ENCODE measurements at places on chromosomes 7 and 10. TPM values are rescaled to one million over a fixed set of nuclear protein-coding genes. Genes with fewer than 3 reads are reported as not detected.

DNA sequence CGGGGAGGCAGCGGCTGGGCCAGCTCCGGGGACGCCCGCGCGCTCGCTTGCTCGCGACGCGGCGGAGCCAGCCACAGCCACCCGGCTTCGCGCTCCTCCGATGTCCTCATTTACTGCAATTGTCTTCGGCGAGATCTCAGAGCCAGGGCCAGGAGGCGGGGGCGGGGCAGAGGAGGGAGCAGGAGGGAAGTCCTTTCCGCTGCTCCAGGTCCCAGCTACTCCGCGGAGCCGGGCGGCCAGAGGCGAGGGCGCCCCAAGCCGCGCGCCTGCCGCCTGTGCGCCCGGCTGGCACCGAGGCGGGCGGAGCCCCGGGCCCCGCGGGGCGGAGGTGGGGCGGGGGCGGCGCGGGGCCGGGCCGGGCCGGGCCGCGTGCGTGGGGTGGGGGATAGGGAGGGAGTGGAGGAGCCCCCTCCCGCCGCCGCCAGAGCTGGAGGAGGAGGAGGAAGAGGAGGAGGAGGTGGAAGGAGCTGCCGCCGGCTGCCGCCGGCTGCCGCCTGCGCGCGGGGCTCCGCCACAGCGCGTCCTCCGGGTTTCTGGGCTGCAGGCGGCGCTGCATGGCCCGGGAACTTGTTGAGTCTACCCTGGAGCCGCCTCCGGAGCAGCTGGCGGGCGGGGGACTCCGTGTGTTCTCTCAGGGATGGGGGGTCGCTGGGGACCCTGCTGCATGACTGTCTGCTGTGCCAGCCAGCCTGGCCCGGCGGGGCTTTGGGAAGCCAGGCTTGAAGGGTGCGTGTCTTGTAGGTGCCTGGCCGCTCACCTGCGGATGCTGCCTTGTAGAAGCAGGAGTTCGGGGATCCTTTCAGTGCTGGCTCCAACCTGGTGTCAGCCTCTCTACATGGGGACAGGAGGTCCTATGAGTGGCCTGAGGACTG lies at the start of gene INSYN2A:
Gene INSYN2A, minus strand, starts transcription at position 310 of the 872 bp plus-strand sequence. CDS start 20,196 bp downstream, outside the sequence.
- no peak within 1 kb of the TSS for H3K27ac ChIP-seq
- H3K4me1 ChIP-seq: peaks cover 25% of the 10 kb centered on the region
- no peaks in the 10 kb centered on the region for H3K36me3 ChIP-seq
- peaks cover 21% of the 10 kb centered on the region for H3K27me3 ChIP-seq
- DNase-seq: peak; percentile 32

- H3K36me3 ChIP-seq: no peaks in the 10 kb centered on the region
- no peaks in the 10 kb centered on the region for H3K27me3 ChIP-seq
- peak overlapping the region; percentile 96 for H3K27ac ChIP-seq
These were observed 655 bp downstream of the KLHL7 start for GRCh38 chr7:23106057-23106822.

DNA sequence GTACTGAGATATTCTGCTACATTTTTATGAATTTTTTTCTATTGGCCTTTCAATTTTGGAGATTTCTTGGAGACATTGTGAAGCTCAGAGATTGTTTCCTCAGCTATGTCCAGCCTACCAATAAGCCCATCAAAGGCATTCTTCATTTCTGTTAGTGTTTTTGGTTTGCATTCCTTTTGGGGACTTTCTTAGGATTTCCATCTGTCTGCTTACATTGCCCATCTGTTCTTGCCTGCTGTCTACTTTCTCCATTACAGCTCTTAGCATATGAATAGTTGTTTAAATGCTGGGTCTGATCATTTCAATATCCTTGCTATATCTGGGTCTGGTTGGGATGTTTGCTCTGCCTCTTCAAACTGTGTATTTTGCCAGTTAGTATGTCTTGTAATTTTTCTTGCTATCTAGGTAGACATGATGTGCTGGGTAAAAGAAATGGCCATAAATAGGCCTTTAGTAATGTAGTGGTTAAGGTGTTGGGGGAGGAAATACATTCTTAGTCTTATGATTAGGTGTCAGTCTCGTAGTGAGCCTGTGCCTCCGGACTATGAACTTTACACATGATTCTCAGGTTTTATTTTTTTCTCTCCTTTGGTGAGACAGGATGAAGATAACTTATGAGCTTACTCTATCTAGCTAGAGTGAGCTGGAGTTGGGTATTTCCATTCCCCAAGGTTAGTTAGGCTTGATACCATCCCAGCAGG lies 32.6 kb upstream of the NME8 start:
- DNase-seq: no peak
- H3K4me3 ChIP-seq: no peak overlapping the region
- H3K4me1 ChIP-seq: no peaks in the 10 kb centered on the region

GRCh38 chr7:155490697-155491628 lies 33.0 kb downstream of the EN2 start:
- H3K4me1 ChIP-seq: peaks cover 27% of the 10 kb centered on the region
- H3K36me3 ChIP-seq: no peaks in the 10 kb centered on the region
- H3K27ac ChIP-seq: peak overlapping the region; percentile 77
- peak; percentile 65 for DNase-seq

GRCh38 chr10:118742782-118743181 lies 12.0 kb downstream of the CACUL1 start:
- no peak for DNase-seq
- no peak overlapping the region for H3K27ac ChIP-seq
- H3K27me3 ChIP-seq: no peaks in the 10 kb centered on the region

- peaks cover 100% of the 10 kb centered on the region for H3K36me3 ChIP-seq
- H3K27ac ChIP-seq: no peak overlapping the region
- H3K4me1 ChIP-seq: no peaks in the 10 kb centered on the region
- H3K4me3 ChIP-seq: no peak overlapping the region
- no peaks in the 10 kb centered on the region for H3K27me3 ChIP-seq
These were observed 28.1 kb upstream of the NFKB2 start for GRCh38 chr10:102367441-102367840.

DNA sequence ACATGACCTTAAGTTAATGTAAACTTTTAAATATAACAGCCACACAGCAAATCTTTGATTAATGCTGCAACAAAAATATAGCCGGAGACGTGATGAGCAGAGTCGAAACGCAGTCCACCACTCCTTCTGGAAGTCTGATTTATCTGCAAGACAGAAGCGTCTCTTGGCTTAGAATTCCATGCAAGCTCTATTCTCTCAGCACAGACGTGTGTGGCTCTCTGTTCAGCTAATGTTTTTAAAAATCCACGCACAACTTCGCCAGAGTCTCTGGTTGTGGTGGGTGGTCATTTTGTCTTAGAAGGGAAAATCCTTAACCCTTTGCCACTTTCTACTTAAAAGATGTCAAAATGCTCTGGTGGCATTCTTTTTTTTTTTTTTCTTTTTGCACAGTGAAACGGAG lies 438.0 kb upstream of the MGMT start:
- no peak overlapping the region for H3K27ac ChIP-seq
- H3K4me1 ChIP-seq: peaks cover 10% of the 10 kb centered on the region
- DNase-seq: no peak
- H3K4me3 ChIP-seq: no peak overlapping the region

DNA sequence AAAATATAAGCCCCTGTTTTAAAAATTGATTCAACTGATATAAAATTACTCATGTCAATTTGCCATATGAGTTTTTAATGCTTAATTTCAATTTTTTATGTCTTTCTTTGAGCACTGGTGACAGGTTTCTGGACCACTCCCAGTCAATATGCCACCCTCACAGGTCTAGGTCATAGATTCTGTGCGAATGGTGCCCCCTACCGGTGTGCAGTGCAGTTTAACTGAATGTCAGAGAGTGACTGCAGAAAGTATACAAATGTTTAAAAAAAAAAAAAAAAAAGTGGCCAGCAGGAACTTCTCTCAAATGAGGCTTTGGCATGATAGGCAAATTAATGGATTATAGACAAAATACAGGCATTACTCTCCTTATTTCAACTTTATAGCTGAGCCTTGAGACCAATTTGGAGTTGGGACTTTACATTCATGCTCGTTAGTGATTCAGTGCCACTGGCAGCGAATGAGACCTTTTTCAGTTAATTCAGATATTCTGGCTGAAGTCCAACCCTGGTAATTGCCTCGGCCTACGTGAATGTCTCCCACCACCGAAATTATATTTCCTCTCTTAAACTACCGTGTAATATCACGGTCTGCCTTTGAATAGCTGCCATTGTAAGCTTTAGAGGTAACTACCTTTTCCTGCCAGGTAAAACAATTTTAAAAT lies 427.6 kb downstream of the PHTF2 start:
- no peak overlapping the region for H3K27ac ChIP-seq
- peaks cover 9% of the 10 kb centered on the region for H3K4me1 ChIP-seq
- DNase-seq: peak; percentile 19
- H3K36me3 ChIP-seq: no peaks in the 10 kb centered on the region
- no peaks in the 10 kb centered on the region for H3K27me3 ChIP-seq
- H3K4me3 ChIP-seq: no peak overlapping the region

DNA sequence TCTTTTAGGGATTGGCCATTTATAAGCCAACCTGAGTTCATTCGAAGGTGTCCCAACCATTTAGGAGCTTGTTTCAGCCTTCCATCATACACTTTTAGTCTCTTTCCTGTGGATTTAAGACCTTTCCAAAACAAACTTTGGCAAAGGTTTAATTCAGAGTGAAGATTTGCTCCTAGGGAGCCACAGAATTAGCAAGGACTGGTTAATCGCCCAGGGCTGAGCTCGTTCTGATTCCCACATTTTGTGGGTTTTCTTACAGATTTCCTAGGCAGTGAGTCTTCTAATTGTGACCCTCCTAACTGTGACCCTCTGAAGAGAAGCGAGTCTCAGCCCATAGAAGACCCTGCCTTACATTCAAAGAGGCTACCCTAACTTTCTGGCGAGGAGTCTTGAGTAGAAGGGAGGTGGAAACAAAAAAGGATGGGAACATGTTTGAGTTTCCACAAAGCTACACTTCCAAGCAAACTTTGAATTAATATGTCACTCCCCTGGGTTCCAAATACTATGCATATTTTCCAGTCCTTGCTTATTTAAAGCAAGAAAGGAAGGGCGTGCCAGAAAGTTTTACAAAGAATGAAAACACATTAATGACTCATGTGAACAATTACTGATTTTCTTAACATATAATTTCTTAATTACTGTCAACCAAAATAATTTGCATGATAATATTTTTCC lies 118.3 kb downstream of the ARID5B start:
- H3K4me1 ChIP-seq: peaks cover 57% of the 10 kb centered on the region
- H3K27ac ChIP-seq: peak overlapping the region; percentile 76

- H3K4me1 ChIP-seq: peaks cover 9% of the 10 kb centered on the region
- no peaks in the 10 kb centered on the region for H3K27me3 ChIP-seq
- H3K4me3 ChIP-seq: no peak overlapping the region
- DNase-seq: no peak
These were observed 23.6 kb upstream of the COBL start for GRCh38 chr7:51340029-51340838.

DNA sequence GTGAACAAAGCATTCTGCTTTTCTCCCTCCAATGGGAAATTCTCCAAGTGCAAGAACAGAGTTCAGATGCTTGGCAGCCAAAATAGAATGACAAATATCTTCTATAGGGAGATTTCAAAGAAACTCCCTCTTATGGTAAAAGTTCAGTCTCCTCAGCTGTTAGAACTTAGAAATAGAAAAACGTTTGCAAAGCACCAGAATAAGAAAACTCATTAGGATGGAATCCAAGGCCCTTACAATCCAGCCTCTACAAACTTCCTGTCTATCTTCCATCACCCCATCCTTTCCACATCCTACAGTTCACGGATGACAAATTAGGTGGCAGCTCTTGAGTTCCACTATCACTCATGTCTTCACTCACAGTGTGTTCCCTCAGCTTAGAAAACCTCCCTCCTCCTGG lies 25.7 kb downstream of the FAM13C start:
- peaks cover 24% of the 10 kb centered on the region for H3K4me1 ChIP-seq
- H3K27me3 ChIP-seq: no peaks in the 10 kb centered on the region

DNA sequence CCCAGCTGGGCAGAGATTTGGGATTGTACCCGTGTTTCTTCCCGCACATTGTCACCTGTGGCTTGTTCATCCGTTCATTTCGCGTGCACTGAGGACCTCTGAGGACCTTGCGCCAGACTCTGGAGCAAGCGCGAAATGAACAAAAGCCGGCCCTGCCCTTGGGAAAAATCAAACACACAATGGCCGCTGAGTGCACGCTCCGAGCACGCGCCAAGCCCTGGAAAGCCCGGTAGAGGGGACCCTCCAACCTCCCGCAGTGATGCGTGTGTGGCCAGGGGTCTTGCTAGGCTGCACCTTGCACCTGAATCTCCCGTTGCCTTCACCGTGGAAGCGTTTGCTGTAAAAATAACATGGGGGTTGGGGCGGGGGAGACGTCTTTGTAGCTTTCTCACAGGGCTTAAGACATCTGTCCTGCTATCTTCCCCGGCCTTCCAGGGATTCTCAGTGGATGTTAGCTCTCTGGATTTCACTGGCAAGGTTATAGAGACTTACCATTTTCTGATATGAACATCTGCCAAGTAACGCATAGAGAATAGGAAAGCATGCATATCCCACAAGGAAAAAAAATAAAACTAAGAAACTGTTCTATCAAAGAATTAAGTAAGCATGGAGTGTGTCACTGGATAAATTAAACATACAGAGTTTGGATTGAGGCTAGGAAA lies 37.3 kb downstream of the ZNF777 start:
- H3K4me1 ChIP-seq: peaks cover 17% of the 10 kb centered on the region
- no peak for DNase-seq
- H3K27me3 ChIP-seq: no peaks in the 10 kb centered on the region
- H3K36me3 ChIP-seq: no peaks in the 10 kb centered on the region
- H3K27ac ChIP-seq: peak overlapping the region; percentile 42
- H3K4me3 ChIP-seq: peak overlapping the region; percentile 68

DNA sequence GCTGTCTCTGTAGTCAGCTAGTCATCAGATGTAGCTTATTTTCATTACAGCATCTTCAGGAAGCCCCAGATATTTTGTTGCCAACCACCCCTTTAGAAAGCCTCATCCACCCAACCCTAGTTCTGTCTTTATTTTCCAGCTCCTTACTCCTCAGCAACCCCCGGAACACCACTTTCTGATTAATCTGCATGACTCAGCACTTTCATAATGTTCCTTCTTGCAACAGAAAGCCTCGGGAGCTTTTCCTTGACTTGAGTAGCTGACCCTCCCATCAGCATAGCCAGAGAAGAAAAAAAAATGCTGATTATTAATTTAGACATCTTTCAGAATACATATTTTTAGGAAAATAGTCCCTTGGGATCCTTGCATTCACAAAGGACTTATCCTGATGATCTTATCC lies 244.0 kb upstream of the CXCL12 start:
- H3K36me3 ChIP-seq: no peaks in the 10 kb centered on the region
- no peak for DNase-seq
- H3K4me3 ChIP-seq: no peak overlapping the region
- H3K27me3 ChIP-seq: no peaks in the 10 kb centered on the region

DNA sequence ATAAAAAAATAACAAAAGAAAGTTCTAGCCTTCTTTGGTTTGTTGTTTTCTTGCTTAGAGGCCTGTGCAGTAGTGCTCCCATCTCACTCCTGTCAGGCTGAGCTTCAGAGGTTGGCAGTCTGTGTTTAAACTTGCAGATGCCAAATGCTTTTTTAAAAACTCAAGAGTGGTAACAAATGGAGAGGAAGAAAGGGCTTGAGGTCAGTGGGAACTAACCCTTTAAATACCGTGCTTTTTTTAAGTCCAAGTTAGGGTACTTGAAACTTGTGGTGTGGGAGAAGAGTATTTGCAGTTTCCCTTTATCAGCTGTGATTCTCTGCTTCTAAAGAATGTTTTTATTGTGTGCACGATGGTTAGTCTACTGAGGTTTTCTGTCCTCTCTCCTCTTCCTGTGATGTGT lies 29.4 kb downstream of the ZRANB1 start:
- peak overlapping the region; percentile 66 for H3K27ac ChIP-seq
- H3K27me3 ChIP-seq: no peaks in the 10 kb centered on the region
- DNase-seq: no peak
- peaks cover 54% of the 10 kb centered on the region for H3K36me3 ChIP-seq
- no peak overlapping the region for H3K4me3 ChIP-seq

GRCh38 chr10:110733218-110733952 lies 89.2 kb downstream of the RBM20 start:
- no peaks in the 10 kb centered on the region for H3K36me3 ChIP-seq
- peak overlapping the region; percentile 83 for H3K27ac ChIP-seq
- H3K27me3 ChIP-seq: no peaks in the 10 kb centered on the region
- H3K4me1 ChIP-seq: peaks cover 95% of the 10 kb centered on the region
- no peak for DNase-seq

Gene CHAT
- not detected for total RNA-seq

Gene SLC18A3
- not detected for total RNA-seq

Gene PAX4
- total RNA-seq: not detected
